ENCODE measurements at places on chromosomes 3 and 15.

- no peak for DNase-seq
Measured at GRCh38 chr3:63768386-63768785, 50.7 kb upstream of the C3orf49 start.

DNA sequence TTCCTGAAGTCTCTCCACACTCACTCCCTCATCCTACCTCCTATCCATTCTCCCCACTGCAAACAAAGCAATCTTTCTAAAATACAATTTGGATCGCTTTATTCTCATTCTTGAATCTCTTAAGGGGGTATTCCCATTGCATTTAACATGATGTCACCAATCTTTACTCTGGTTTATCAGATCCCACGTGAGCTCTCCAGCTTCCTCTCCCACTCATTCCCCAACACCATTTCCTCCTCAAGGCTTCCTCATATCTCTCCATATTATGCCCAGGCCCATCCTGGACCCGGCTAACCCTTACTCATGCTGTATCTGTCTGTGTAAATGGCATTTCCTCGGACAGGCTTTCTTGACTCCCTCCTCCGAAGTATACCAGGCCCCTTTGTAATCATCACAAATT is 165.0 kb downstream of the CD47 start:
- DNase-seq = no peak

DNA sequence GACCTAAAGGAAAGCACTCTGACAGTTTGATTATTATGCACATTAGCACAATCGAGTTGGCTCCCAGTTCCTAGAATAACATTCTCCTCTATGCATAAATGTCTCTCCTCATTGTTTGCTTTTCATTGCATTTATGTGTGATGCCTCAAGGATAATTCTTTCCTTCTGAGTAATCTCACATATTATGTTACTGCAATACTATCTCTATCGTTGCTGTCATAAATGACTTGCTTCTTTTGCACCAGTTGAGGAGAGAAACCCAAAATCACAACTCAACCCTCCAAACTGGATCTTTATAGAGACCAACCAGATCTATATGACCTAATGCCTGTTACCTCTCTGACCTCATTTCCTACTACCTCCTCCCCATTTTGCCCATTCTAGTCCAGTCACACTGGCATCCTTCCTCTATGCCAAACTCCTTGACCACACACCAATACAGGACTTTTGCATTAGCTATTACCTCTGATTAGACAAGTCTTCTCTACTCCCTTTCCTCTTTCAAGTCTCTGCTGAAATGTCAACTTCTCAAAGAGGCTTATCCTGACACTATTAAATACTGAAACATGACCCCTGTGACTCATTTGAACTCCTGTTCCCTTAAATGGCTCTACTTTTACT is 1026.0 kb downstream of the TUSC7 start:
- DNase-seq = no peak

GRCh38 chr3:184332370-184333090 is 4.9 kb upstream of the FAM131A start:
- no peak for DNase-seq
